ENCODE measurements at places on chromosomes 3 and 15. TPM values are rescaled to one million over a fixed set of nuclear protein-coding genes. Genes with fewer than 3 reads are reported as not detected.

Gene ZNF662
- not detected for total RNA-seq

Gene NPAP1
- total RNA-seq = not detected

Gene IL12A
- total RNA-seq = not detected

Gene RBP2
- not detected for total RNA-seq

Gene B2M
- 1,369 TPM for total RNA-seq

Gene DAZL
- total RNA-seq = not detected

Gene LAMB2
- total RNA-seq = not detected

Gene TM2D3
- 40.5 TPM for total RNA-seq

Gene HESX1
- total RNA-seq = 6.0 TPM

Gene CD200
- total RNA-seq = not detected

Gene SERPINI2
- total RNA-seq = not detected

Gene RETNLB
- total RNA-seq = not detected

Gene SLC35A5
- 22.7 TPM for total RNA-seq

Gene PAK6
- not detected for total RNA-seq

Gene EPHB1
- total RNA-seq = 1.3 TPM

Gene GOLGA8T
- total RNA-seq = not detected

Gene TLE3
- 31.9 TPM for total RNA-seq

Gene FGF7
- not detected for total RNA-seq

Gene SLC22A14
- not detected for total RNA-seq

Gene CHST13
- total RNA-seq = not detected

Gene SENP8
- 4.6 TPM for total RNA-seq

Gene IQCH
- 5.8 TPM for total RNA-seq

Gene ADAMTS17
- not detected for total RNA-seq

Gene SLITRK3
- total RNA-seq = not detected

Gene DLL4
- not detected for total RNA-seq

Gene KY
- not detected for total RNA-seq
